ENCODE measurements at places on chromosomes 3 and 15. TPM values are rescaled to one million over a fixed set of nuclear protein-coding genes. Genes with fewer than 3 reads are reported as not detected.

Gene DLL4
- 5.1 TPM for polyA plus RNA-seq

DNA sequence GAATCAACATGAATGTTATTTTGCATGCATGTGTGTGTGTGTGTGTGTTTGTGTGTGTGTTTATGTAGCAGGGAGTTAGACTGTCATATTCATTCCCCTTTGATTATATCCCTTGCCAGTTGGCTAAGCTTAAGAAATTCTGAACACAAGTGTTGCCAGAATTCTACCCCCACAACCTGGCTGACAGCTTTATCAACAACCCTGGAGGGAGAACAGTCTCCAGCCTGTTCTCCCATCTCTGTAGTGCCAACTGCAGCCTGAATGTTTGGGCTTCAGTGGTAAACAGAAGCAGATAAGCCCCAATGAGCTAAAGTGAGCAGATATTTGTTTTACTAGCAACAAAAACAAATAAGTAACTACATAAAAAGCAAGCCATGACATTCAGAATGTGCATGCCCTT lies 162.6 kb upstream of the ABI3BP start:
- no peak for DNase-seq

GRCh38 chr15:41605566-41605965 lies 46.6 kb downstream of the TYRO3 start:
- no peak for DNase-seq

- no peak for DNase-seq
These were observed 161.1 kb upstream of the UBE2E1 start for GRCh38 chr3:23644676-23645075.

Gene TIMP4
- polyA plus RNA-seq, result 1.0 TPM

DNA sequence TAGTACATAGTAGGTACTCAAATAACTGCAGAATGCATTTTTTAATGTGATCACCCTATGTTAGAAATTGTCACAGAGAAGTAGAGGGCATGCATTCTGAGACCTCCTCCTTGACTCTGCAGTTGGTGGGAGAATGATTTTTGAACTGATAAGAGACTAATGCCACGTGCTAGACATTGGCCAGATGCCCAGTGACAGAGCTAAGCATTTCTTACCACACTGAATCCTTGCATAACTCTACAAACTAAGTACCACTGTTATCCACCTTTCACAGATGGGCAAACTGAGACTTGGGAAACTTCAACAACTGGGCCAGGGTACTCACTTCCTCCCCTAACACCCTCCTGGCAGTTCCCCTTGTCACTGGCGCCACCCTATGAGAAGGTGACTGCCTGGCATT lies 33.5 kb upstream of the SPATA12 start:
- DNase-seq, result no peak

- no peak for DNase-seq
These were observed 490 bp upstream of the ALAS1 start for GRCh38 chr3:52197499-52197841.

Gene SLC28A1
- 7.5 TPM for polyA plus RNA-seq

- no peak for DNase-seq
These were observed 22.4 kb upstream of the SMAD6 start for GRCh38 chr15:66679657-66680108.

Gene FAM107A
- polyA plus RNA-seq, result 4.2 TPM

- DNase-seq, result no peak
These were observed 129.1 kb downstream of the TPRA1 start for GRCh38 chr3:127461286-127461910.

Gene CASR
- polyA plus RNA-seq, result 24.9 TPM

Gene GPR149
- polyA plus RNA-seq, result not detected

DNA sequence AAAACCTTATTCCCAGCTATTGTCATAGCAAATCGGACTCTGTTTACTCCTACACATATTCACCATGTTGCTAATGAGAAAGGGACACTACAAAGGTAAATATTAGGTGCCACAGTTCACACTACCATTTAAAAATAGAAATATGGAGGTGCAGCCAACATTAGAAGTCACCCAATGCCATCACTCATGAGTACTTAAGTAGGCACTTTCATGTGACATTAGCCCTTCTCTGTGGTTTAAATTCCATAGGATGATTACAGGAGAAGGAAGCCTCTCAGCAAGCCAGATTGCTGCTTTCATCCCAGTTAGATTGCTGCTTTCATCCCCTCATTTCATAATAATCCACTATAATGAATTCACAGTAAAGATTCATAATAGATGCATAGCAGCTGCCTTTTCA lies 376.8 kb upstream of the ALCAM start:
- DNase-seq, result no peak

DNA sequence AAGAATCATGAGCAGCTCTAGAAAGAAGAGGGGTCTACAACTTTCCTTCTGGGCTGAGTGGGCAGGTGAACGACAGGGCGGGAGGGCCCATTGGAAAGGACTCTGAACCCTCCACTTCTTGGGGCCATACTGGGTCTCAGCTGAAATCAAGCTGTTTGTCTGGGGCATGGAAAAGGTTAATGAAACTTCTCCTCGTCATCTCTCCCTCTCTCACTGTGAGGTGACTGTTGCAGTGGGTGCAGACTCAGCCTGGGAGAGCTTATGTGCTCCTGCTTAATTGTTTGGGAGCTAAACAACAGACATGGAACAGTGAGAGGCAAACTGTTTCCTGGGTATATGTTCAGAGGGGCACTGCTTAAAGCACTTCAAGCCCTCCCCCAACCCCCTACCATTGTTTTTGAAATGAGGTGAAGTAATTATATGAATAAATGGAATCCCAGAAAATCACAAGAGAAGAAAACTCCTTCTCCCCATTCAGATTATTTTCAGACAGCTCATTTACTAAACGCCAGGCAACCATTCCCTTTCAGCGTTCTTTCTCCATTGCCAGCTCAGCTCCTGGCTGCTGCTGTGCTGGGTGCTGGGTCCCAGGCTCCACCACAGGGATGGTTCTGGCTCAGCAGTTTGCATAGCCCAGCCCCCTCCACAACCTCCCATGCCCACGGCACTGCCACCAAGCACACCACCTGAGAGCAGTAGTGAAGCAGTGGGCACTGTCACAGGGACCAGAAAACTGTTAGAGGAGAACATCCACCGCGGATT lies 444.9 kb upstream of the TBL1XR1 start:
- no peak for DNase-seq

DNA sequence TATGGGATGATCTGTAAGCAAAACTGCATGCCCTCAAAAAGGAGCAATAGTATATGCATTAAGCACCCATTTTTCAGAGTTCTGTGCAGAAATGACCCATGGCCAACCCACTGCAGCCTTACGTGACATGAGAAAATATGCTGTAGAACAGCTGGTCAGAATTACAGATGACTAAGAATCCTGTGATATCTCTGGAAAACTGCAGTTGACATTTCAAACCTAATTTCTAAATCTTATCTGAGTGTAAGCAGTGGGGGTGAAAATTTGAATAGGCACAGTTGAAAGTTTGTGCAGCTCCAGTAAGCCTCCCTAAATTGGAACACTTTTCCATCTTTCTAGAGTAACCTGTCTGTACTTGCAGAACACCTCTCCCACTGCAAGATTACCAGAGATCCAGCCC lies 28.7 kb upstream of the COL6A6 start:
- DNase-seq, result no peak
